Spleen (tissue), 13 donors: ENCODE measurements at places on chromosomes 16 and 17. TPM values are rescaled to one million over a fixed set of nuclear protein-coding genes. Genes with fewer than 3 reads are reported as not detected.

DNA sequence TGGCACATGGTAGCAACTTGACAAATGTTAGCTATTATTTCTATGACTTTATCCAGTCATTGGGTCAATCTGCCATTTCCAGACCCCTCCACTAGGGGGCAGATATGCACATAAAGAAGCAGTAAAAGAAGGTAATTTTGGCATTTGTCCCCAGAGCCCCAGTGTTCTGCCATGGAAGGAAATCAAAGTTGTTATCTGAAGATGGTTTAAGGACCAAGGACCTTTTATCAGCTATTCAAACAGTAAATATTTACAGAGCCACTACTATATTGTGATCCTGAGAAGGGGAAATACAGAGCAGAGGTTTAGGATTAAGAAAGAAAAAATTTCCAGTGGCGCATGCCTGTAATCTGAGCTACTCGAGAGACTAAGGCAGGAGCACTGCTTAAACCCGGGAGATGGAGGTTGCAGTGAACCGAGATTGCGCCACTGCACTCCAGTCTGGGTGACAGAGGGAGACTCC is 20.0 kb downstream of the TRAF4 start:
- DNase-seq: no peak

DNA sequence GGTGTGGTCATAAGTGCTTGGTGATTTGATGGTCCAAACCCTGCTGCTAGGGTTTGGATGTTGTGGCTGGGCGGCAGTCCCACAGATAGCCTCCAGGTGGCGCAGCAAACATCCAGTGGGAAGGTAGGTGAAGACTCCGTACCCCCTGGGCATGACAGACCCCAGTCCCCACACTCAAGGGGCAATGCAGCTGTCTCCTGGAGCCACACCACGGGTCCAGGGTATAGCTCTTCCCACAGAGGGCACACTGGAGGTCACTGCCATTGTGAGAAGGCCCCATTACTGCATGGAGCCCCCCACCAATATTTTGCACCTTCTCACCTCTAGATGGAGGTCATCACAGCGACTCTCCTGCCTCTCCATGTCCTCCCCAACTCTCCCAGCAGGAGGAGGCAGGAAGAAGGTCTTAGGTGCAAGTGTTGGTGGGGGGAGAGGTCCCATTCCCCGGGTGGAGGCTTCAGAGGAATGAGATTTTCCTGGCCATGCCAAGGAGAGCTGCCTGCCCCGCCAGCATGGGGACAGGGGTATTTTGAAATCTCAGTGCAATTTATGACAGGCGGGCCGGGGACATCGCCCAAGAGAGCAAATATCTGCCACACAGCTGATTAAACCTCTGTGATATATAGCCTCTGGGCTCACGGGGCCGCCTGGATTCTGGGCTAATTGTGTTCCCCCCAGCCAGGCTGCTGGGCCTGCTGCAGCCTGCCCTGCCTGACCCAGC is 17.1 kb upstream of the C17orf113 start:
- peak; percentile 88 for DNase-seq

The FAM20A gene
- 26.3 TPM for polyA plus RNA-seq

DNA sequence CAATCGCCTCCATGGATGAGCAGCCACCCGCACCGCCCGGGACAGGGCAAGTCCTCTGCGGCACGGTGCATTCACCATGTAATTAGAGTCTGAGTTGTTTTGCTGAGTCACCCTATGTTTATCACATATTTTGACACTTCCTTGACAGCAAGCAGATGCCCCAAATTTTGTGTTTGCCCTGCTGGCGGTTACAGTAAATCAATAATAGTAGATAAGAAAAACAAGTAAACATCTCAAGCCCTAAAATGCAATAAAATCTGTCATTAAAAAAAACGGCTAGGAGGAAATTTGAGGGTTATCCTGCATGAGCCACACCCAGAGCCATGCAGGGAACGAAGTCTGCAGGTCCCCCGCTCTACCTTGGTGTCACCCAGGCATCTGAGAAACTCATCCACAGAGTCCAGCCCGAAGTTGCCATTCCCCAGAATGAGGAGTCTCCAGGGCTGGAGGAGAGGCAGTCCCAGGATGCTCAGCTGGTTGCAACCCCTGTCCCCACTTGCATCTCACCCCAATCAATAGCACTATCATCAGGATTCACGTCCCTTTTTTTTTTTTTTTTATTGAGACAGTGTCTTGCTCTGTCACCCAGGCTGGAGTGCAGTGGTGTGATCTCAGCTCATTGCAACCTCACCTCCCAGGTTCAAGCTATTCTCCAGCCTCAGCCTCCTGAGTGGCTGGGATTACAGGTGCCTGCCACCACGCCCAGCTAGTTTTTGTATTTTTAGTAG is 16.5 kb upstream of the ST6GALNAC1 start:
- DNase-seq: no peak

- no peak for DNase-seq
Observed at GRCh38 chr17:8173871-8174322, 2.3 kb downstream of the TMEM107 start.

The DNAH3 gene
- 0.02 TPM for polyA plus RNA-seq

DNA sequence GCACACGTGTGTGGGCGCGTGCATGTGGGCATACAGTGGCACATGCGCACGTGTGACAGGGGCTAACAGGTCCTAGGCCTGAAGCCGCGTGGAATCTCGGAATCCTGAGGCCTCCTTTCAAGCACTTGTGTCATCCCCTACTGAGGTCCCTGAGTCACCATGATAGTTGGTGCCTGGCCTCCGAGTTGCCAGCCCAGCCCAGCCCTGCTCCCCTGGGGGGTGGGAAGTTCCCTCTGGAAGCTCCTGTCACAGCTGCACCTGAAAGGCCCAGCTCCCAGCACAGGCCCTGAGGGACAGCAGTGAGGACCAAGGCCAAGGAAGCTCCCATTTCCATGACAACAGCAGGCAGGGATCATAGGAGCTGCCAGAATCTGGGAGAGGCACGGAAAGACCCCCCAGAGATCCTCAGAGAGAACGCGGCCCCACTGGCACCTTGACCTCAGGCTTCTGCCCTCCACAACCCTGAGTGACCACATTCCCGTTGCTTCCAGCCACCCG is 35.4 kb upstream of the ENPP7 start:
- DNase-seq: no peak

- DNase-seq: no peak
Observed at GRCh38 chr17:47821031-47821423, 567 bp downstream of the OSBPL7 start.

DNA sequence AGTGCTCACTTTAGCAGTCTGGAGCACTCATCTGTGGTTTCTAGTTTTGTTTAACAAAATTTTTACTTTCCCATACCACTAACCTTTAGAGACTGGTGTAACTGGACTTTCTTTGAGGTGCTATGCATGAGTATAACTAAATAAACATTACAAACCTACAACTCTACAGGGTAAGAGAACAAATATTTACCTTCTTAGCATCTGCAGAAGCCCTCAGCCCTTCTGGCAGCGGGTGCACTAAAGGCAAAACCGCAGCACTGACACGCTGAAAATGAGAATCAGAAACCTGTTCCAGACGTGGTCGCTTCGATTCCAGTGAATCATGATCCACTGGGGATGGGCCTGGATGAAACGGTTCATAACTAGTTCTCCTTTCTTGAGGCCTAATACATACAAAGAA is 43.7 kb downstream of the NCOR1 start:
- no peak for DNase-seq

GRCh38 chr16:15749371-15749770 is 99.3 kb downstream of the NDE1 start:
- DNase-seq: no peak

The SLC13A2 gene
- polyA plus RNA-seq: not detected
